ENCODE measurements at places on chromosomes 4 and X. TPM values are rescaled to one million over a fixed set of nuclear protein-coding genes. Genes with fewer than 3 reads are reported as not detected.

DNA sequence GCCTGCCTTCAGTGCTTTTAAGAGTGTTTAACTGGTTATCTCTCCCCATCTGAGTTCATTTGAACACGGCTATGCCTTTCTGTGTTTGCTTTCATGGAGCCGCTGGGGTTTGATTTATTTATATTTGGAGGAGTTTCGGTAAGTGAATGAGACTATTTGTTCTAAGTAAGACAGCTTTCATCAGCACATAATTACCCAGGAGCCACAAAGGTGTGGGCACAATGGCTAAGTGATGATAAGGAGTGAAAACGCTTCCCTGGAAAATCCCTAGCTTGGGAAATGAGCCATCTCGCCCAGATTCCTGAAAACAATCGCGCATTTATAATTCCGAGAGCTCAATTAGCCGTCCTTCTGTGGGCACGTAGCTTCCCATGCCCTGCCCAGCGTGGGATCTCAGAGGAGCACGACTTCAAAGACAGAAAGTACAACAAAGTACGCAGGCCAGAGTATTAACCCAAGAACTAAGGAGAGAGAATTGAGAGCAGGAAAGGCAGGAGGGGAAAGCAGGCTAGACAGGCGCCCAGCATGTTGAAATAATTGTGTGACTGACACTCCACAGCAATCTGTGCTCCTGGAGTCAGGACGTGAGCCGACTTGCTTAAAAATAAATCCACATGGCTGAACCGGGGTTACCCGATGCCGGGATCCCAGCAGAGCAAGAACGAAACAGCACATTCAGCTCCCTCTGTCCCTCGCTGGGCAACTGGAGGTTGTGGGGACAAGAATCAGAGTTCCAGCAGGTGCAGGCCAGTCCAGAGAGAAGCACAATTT, 99.0 kb downstream of the DHRSX start:
- peak; percentile 37 for DNase-seq

DNA sequence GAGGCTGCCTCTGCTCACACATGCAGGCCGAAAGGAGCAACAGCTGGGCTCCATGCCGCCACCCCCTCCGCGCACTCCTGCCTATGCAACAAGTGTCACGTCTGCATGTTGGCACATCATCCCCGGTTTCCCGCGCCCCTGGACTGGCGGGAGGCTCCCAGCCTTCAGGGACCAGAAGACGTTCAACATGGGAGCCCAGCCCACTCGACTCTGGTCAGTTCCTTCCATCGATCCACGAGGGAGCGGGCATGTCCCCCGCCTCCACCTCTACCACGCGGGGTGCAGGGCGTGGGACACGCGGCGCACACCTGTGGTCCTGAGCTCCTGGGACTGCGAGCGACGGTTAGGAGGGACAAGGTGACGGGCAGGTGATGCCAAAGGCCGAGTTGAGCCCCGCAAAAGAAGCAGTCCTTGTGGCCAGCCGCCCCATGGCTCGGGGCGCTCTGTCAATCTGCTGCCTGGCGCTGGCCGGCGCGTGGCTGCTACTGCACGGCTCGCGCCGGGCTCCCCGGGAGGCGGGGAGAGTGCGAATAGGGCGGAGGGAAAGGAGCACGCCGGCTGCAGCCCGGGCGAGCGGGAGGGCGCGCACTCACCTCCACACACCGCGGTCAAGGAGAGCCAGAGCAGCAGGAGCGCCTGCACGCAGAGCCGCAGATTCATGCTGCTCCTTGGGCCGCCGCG, 645 bp downstream of the APLN start:
- no peak for DNase-seq

GRCh38 chrX:97854086-97854485, 970.4 kb downstream of the RPA4 start:
- DNase-seq = no peak

- DNase-seq = no peak
Measured at GRCh38 chrX:69218407-69218997, 53.2 kb upstream of the PJA1 start.

DNA sequence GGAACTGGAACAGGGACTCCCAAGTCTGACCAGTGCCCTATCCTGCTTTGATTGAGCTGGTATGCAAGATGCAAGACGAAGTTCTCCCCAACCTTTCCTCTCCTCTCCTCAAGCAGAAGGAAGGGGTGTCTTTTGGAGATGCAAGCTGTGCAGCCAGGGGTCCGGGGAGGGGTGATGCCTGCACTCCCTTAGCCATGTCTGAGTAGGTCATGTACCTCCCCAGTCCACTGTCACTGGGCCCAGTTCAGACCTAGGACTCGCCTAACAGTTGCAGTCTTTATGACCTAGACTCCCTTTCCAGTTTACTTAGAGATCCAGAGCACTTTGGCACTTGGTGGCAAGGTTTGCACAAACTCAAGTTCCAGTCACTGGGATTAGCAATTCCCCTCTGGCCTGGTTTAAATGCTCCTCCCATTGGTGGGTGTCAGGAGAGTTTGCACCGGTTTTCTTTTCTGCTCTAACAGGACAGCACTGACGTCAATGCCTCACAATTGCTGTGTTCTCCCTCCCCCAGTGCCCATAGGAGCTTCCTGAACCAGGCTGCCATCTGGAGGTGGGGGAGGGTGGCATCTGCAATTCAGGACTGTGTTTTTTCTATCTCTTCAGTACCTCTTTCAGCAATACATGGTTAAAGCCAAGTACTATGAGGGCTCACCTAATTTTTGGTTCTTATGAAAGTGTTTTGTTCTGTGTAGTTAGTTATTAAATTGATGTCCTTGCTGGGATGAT, 782.2 kb downstream of the ARAP2 start:
- DNase-seq = no peak

DNA sequence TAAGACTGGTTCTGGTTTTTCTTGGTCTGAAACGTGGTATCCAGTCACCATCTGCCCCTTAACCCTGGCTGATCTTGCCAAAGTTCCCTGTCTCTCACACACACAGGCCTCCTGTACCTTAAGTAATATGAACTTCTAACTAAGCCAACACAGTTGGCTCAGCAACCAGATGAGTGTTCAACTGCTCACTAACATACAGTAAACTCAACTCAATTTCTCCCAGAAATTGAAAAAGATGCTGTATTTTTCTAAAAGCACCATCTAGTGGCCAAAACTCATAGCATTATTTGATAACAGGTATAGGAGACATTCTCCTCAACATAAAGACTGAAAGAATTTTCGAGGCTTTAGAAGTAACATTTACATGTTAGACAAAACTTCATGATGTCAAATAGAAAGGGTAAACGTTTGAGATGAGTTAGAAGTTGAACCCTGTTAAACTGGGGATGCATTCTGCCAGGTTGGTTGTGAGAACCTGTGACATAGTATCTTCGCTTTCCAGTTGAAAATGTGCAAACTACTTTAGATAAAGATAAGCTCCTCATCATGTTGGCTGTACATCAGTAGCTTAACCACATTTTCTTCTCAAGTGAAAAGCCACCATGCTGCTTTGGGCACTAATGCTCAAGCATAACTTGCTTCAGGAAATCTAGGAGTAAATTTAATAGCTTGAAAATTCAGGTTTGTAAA, 31.2 kb downstream of the CCNI start:
- DNase-seq = peak; percentile 23

DNA sequence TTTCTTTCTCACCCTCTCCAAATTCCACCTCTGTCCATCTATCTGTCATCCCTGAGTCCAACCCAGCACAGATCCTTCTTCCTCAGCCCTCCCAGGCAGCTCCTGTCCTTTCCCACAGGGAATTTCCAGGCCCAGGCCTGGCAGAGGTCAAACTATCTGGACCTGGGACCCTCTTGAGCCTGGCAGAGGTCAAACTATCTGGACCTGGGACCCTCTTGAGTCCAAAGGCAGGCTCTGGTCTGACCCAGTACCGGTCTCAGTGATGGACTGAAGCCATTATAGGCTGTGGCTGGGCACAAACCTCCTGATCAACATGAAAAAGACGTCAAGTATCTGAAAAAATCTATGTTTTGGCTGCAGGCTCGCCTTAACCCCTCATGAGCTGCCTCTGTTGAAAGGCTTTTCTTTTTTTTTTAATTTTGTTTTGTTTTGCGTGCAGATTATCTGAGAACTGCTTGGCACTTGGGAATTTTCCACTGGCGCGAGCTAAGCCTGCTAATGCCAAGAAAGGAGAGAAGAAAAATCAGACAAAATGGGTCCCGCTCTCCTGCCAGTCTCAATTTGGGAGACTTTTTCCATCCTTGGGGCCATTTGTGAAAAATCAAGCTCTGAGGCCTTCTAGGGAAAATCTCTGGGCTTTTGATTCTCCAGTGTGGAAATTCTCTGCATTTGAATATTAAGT, 31.2 kb downstream of the MSX1 start:
- no peak for DNase-seq

GRCh38 chr4:183322326-183322725, at the start of gene CLDN24:
Gene CLDN24, minus strand, starts transcription at chr4:183322426. Its CDS starts 0 bp downstream, at chr4:183322426.
- peak; percentile 29 for DNase-seq

GRCh38 chrX:68761086-68761485, 67.7 kb upstream of the EFNB1 start:
- DNase-seq = no peak

DNA sequence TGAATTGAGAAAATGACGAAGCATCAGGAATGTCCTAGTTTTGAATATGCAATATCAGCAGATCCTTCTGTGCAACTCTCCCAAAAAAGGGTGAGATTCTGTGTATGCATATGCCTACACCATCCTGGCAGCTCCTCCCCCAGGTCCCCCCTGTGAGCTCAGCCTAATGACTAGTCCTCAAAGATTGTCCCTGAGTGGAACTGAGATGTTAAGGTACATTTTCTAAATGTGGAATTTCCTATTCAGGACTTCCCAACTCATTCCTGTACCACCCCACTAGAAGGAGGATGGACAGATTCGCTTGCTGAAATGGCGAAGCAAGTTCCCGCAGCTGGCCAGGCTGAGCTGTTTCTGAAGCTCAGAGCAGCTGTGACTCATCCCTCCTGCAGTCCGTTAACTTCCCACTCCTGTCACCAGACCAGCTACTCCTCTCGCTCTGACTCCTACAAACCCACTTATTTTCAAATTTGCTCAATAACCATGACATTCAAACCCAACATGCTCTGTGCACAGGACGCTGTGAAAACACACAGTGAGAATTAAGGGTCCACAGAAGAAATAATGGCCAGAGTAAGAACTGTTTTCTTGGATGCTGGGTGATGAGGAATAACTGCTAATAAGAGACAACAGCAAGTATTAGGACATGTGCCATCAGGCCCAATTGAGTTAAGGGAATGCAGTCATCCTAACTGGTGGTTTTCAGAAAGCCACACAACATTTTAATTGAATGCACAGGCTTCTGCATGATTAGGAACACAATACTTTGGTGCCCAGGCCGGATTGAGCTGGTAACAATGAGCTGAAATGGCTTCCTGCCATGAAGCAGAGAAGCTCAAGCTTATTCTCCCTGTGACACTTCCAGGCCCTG, 40.0 kb upstream of the IRF2 start:
- no peak for DNase-seq

DNA sequence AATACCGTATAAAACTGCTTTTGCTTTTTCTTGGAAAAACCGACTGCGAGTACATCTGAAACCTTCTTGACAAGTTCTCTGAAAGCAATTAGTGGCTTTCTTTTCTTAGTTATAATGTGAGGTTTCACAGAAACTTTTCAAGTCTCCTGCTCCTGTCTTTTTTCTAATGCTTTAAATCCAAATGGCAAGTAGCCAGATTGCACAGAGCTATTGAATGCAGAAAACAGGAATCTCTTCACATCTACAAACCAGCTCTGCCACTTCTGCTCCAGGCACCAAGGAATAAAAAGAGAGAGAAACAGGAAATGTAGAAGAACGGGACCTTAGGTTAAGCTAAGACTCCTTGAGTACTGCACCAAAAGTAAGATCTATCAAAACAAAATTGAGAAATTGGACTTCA, 267.3 kb upstream of the TET2 start:
- DNase-seq = no peak

DNA sequence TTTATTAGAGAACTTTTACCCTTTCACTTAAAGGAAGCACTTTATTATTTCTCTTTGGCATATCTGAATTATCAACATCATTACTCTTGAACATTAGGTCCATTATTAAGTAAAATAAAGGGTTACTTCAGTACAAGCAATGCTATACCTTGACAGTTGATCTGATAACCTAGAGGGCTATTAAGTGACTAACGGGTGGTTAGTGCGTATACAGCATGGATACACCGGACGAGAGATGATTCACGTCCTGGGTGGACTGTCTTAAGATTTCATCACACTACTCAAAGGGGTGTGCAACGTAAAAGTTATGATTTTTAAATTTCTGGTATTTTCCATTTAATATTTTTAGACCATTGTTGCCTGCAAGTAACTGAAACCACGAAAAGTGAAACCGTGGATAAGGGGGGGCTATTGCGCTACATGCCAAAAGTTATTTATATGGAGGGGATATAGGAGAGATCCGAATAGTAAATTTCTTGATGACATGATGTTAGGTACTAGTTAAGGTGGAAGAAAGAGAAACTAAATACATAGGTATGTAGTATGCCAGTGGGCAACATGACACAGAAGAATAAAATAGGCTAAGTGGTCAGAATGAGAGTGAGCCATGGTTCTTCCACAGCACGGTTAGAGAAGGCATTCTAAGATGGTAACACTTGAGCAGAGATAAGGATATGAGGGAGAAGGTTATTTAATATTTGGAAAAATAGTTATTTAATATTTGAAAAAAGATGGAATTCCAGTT, 230.8 kb upstream of the ANKRD50 start:
- DNase-seq = no peak

DNA sequence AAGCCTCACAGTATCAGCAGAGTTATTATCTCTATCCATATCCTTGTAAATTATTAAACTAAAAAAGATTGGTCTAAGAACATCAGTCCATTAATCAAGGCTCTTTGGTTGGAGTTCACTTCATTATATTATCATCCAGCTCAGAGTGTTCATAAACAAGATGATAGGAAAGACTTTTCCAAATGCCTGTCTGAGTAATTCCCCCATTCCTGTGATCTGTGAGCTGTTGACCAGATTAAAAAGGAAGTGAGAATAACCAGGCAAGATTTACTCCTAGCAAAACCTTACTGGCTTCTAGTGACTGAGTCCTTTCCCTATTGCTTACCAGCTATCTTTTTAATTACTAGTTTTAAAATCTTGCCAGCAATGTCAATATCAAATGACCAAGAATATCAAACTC, 14.9 kb downstream of the PKD2 start:
- peak; percentile 9 for DNase-seq

- no peak for DNase-seq
Measured at GRCh38 chrX:129718676-129719075, 20.1 kb upstream of the XPNPEP2 start.

- DNase-seq = no peak
Measured at GRCh38 chr4:90780193-90780592, 653.0 kb downstream of the CCSER1 start.

- DNase-seq = no peak
Measured at GRCh38 chr4:101332424-101332823, 14.9 kb downstream of the PPP3CA start.

- peak; percentile 14 for DNase-seq
Measured at GRCh38 chr4:186900984-186901383, 177.3 kb upstream of the FAT1 start.

Gene GCNA
- 1.6 TPM for polyA plus RNA-seq

Gene GRPEL1
- 31.3 TPM for polyA plus RNA-seq

Gene ZNF630
- 3.8 TPM for polyA plus RNA-seq

Gene FRAS1
- 12.9 TPM for polyA plus RNA-seq

Gene GK
- 133 TPM for polyA plus RNA-seq

Gene DUSP21
- not detected for polyA plus RNA-seq

Gene MAPK10
- 18.9 TPM for polyA plus RNA-seq

Gene HMX1
- not detected for polyA plus RNA-seq

Gene CSAG1
- polyA plus RNA-seq = not detected

Gene MMRN1
- 22.4 TPM for polyA plus RNA-seq

Gene SPANXC
- not detected for polyA plus RNA-seq

Gene SLC16A2
- 7.2 TPM for polyA plus RNA-seq

All from large intestine (tissue), 12 donors.